Naive thymus-derived CD4-positive, alpha-beta T cell (primary cell): ENCODE measurements at places on chromosomes 4 and X.
A peak's percentile ranks its signal among the peaks of the same experiment; 100 is the strongest.

GRCh38 chr4:141853091-141853764 lies 216.8 kb downstream of the IL15 start:
- no peak for DNase-seq

GRCh38 chr4:41155194-41155830 lies 59.0 kb downstream of the APBB2 start:
- no peak for DNase-seq

GRCh38 chrX:100358766-100359165 lies 51.3 kb downstream of the PCDH19 start:
- DNase-seq, result no peak

DNA sequence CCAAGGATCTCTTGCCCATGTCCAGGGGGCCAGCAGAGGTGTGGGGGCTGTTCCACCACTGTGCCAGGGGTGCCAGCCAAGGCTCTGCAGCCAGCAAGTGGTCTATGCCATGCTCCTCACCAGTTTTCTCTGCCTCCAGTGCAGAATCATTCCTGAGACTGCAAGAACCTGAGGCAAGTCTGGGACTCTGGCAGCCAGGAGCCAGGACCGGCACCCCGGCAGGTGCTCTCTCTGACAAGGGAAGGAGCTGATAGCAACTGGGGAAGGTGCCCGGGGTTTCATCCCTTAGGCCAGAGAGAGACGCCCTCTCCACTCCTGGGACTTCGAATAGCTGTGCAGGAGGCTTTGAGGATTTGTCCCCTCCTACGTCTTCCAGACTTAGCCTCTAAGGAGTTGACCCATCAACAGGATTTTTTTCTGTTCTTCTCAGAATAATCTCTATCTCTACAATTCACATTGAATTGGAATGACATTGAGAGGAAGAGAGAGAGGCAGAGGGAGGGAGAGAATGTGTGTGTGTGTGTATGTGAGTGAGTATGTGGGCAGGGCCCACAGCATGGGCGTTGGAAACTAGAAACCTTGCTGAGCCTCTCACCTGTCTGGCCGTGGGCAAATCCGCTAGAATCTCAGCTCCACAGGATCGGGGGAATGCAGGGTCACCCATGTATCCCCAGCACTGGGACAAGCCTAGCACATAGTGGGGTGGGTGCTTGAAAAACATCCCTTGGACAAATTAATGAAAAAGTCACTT lies 74.5 kb upstream of the AFAP1 start:
- no peak for DNase-seq

DNA sequence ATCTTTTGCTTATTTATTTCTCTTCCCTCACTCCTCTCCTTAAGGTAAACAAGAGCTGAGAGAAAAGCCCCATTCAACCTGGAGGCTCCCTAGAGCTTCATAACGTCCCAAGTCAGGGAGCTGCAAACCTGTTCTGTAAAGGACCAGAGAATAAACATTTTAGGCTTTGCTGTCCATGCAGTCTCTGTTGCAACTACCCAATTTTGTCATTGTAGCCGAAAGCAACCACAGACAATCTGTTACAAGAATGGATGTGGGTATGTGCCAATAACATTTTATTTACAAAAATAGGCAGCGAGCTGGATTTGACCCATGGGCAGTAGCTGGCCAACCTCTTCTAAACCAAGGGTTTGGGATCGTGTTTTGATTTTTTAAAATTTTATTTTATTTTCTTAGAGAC lies 71.3 kb upstream of the TBL1X start:
- DNase-seq, result no peak

GRCh38 chrX:68842351-68842750 lies 13.5 kb downstream of the EFNB1 start:
- no peak for DNase-seq

DNA sequence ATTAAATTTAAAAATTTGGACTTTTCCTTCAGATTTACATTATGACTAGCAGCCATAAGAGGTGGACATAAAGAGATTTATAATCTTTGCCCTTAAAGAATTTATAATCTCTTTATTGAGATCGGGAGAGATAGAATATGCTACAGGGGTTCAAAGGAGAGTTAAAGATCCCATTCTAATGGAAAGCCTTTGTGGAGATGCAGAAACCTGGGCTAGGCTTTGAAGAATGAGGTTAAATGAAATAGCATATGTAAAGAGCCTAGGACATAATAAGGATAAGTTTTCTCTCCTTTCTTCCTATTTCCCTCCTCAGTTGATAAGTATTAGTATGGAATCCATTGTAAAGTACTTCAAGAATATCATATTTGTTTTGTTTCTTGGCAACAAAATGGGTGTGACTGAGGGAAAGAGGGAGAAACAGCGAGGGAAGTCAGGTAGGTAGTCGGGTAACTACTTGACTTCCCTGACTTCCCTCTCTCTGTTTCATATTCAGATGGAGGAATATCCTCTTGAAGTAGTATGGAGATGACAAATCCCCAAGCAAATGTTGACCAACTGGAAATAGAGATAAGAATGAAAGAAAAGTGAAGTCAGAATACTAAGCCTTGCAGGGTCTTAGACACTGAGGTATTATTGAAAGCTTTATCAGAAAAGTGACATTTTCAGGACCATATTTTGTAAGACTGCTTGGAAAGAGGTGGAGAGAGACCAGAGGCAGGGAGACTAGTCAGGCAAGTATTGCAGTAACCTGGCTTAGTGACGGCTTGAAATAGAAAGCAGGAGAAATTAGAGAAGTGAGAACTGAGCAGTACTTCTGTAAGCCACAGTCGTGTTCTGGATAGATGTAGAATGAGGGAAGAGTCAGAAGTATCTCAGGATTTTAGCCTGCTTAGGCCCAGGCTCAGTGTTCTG lies 82.9 kb downstream of the PDLIM5 start:
- no peak for DNase-seq

DNA sequence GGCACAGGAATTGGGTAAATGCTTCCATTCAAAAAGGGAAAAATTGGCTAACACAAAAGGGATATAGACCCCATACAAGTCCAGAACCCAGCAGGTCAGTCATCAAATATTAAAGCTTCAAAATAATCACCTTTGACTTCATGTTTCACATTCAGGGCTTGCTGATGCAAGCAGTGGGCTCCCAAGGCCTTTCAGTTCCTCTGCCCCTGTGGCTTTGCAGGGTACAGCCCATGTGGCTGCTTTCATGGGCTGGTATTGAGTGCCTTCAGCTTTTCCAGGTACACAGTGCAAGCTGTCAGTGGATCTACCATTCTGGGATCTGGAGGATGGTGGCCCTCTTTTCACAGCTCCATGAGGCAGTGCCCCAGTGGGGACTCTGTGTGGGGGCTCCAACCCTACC lies 253.0 kb downstream of the TECRL start:
- DNase-seq, result no peak

- DNase-seq, result no peak
Measured at GRCh38 chrX:25079020-25079419, 63.3 kb upstream of the ARX start.

DNA sequence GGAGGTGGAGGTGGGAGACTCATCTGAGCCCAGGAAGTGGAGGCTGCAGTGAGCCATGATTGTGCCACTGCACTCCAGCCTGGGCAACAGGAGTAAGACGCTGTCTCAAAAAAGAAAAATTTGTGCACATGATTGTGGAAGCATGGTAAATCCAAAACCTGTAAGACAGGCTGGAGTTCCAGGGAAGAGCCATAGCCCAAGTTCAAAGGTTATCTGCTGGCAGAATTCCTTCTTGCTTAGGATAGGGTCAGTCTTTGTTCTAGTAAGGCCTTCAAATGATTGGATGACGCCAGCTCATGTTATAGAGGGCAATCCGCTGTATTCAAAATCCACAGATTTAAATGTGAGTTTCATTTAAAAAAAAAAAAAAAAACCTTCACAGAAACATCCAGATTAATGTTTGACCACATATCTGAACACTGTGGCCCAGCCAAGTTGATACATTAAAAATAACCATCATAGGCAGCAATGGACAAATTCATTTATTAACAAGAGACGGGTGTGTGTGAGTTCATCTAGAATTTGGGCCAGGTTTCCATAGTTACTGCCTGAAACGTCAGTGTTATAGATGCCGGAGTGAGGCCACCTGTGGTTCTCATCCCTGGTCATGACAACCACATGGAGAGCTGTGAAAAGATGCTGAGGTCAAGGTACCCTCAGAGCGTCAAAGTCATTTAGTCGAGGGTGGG lies 35.2 kb upstream of the SLC2A9 start:
- no peak for DNase-seq

DNA sequence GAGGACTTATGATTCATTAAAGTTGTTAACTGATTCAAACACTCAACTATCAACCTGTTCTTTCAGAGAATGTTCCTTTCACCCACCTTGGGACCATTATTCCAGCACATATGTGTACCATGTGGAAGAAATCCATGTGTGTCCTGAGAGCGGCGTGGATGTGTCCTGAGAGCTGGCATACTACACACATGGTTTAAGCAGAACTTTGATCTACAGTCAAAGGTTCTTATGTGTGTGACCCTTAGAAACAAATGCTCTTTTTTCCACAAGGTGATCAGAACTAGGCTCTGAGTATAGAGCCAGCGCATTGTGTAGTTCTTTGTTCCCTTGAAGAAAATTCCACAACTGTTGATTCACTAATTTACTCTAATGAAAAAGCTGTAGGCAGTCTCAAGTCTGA lies 332.0 kb downstream of the NR3C2 start:
- no peak for DNase-seq

GRCh38 chrX:10578527-10578926 lies 41.9 kb downstream of the MID1 start:
- DNase-seq, result no peak

DNA sequence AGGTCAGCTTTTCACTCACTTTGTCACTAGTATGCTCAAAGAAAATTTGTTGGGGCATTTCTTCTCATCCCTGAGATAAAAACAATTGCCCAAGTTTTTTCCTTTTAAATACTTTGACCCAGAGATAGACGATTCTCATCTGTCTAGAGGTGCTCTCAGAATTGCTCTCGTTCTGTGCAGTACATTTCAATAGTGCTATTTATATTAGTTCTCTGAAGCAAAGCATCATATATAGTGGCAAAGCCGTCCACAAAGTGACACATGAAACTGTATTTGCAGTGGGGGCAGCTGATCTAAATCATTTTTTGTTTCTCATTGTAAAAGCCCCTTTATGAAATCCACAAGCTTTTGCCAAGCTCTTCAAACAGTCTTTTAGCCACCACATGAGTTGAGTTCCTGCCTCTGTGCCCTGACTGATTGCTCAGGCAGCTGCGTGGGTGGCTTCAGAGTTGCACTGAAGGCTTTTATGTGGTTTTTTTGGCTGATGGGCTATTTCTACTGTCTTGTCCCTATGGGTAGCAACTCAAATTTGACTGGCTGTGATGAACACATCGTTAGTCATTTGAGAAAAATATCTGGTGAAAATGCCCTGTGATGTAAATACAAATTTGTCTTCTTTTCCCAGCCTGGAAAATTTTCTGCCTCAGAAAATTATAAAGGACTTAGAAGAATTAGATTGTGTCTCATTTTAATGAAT lies 119.1 kb upstream of the OTUD4 start:
- peak; percentile 64 for DNase-seq

DNA sequence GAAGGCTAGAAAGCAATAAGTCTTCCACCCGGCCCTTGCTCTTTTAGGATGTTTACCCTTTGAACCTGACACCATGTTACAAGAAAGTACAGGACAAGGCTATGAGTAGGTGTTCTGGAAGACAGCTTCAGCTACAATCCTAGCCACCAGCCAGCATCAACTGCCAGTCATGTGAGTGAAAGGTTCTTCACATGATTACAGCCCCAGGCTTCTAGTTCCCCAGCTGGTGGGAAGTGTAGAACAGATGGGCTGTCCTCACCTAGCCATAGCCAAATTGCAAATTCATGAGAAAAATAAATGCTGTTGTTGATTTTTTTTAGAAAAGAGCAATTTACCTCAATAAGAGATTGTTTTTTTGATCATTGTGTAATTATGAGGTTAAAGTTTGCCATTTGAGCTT lies 60.8 kb downstream of the GRXCR1 start:
- DNase-seq, result no peak

GRCh38 chrX:123188081-123188480 lies 4.0 kb downstream of the GRIA3 start:
- no peak for DNase-seq

DNA sequence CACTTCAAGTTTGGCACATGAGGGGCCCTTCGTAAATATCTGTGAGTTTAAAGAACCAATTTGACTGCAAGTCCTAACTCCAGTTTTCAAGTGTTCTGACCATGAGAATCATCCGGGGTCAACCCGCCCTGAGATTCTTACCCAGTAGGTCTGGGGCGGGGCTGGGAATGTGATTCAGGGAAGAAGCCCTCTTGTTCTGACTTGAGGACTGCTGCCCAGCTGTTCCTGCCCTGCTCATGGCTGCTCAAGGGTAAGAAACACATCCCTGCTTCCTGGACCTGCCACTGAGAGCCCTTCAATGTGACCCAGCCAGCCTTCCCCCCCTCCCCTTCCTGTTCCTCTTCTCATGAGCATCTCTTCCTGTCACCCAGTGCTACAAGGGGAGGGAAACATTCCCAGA lies 92.7 kb upstream of the PGRMC2 start:
- no peak for DNase-seq

DNA sequence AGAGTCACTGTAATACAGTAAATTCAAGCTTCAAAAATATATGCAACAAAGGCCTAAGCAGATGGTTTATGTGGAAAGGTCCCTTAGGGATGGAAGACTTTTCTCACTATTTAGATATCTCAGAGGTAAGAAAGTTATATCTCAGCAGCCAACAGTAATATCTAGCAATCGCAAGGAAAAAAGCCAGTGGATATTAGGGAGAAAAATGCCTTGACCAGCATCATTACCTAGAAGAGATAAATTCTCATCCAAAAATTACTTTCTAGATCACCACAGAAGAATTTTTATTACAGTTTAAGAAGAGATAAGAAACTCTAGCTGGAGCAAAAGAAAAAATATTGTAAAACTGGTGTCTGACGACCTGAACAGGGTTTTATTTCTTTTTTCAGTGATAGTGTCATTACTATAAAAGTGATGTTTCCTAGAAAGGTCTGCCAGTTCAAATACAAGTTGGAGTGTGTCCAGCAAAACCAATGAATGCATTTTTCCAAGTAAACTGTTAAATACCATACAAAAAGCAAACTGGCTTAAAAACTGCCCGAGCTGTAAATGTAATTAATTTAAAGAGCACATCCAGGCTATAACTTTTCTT lies 100.0 kb downstream of the ATP11C start:
- no peak for DNase-seq

- no peak for DNase-seq
Measured at GRCh38 chr4:147194604-147195003, 248.9 kb upstream of the TTC29 start.

GRCh38 chr4:7140692-7141069 lies 51.7 kb upstream of the SORCS2 start:
- DNase-seq, result no peak

DNA sequence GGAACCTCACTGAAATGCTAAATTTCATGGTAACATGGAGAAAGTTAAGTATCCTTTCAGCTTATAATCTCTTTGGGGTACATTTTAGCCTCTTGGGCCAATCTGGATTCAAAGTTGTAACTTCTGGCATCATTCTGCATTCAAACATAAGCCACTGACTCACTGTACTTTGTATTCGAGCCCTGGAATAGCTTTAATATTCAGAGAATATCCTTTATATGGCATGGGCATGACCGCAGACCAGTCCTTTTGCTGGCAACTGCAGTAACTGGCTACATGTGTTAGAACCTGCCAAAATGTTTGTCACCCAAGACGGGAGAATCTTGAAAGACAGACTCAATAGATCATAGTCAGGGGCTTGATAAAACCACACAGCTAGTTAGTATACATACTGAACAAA lies 3.3 kb downstream of the GASK1B start:
- DNase-seq, result no peak

GRCh38 chr4:95095348-95095974 lies 337.7 kb downstream of the BMPR1B start:
- DNase-seq, result no peak

GRCh38 chr4:109998867-109999584 lies 86.3 kb downstream of the EGF start:
- DNase-seq, result peak; percentile 53

GRCh38 chrX:95058815-95059214 lies 1384.8 kb downstream of the FAM133A start:
- no peak for DNase-seq
